ENCODE measurements at places on chromosomes 16 and 17.

GRCh38 chr17:60381958-60382357, 10.0 kb downstream of the USP32 start:
- DNase-seq = no peak

DNA sequence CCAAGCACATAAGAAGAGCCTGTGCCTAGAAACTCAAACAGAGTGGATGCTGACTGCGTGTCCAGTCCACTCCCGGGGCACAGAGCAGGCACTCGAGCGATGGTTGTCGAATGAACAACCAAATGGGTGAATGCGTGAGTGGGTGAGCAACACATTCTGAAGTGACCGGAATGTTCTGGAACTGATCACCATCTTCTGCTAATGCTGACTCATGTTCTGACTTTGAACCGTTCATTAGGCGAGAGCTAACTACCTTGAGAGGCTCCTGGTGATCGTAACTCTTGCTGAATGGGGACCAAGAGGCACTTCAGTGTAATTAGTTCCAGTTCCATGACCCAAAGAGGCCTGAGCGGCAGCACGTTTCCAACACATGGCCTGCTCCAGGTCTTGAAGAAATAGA, 37.9 kb downstream of the IRF8 start:
- no peak for DNase-seq

DNA sequence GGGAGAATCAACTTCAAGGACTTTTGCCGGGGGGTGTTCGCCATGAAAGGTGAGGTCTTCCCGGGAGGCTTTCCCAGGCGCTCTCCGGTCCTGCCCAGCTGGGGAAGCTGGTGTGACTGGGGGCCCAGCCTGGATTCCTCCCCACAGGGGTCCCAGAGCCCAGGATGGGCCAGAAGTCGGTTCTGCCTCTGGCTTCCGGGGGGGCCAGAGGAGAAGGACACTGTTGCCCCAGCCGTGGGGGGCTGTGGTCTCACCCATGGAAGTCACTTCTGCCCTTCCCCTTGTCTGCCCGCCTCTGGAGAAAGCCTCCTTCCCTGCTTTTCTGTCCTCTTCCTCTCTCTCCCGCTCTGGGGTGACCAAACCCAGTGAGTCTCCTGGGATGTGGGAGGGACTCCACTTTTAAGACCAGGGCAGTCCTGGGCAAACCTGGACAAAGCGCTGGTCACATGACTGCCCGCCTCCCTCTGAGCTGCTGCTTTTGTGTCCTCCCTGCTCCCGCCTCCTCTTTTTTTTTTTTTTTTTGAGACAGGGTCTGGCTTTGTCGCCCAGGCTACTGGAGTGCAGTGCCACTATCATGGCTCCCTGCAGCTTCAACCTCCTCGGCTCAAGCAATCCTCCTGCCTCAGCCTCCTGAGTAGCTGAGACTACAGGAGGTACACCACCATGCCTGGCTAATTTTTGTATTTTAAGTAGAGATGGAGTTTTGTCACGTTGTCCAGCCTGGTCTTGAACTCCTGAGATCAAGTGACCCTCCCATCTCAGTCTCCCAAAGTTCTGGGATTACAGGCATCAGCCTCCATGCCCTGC, 40.6 kb downstream of the RAB11FIP4 start:
- DNase-seq = no peak

- no peak for DNase-seq
Measured at GRCh38 chr17:40264458-40265185, 23.1 kb upstream of the CDC6 start.

DNA sequence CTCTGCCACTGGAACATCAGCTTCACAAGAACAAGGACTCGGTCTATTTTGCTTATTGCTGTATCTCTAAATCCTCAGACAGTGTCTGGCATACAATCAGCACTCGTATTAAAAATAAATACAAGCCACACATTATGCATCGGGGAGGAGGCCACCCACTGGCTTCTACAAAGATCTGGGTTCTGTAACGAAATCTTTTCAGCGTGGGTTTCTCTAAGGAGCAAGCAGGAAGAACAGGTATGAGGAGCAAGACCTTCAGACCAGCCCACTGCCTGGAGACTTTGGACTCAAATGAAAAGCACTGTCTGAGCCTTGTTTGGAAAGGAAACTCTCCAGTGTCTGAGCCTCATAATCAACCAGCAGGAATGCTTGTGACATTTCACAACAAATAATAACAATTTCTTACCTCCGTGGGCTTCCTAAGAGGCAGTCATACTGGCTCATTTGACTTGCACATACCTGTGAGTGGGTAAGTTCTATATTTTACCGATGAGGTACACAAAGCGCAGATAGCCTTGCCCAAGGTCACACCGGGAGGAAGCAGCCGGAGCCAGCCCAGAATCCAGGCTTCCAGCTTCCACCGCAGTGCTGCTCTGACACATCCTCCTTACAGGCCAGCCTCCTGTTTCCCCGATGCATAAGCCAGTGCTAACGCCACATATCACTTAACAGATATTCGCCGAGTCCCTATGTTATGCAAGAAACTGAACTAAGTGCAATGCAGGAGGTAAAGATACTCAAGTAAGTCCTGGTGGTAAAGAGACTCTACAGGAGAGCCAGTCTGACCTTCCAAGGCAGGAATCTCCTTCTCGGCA, 118.6 kb upstream of the TNRC6C start:
- DNase-seq = no peak

DNA sequence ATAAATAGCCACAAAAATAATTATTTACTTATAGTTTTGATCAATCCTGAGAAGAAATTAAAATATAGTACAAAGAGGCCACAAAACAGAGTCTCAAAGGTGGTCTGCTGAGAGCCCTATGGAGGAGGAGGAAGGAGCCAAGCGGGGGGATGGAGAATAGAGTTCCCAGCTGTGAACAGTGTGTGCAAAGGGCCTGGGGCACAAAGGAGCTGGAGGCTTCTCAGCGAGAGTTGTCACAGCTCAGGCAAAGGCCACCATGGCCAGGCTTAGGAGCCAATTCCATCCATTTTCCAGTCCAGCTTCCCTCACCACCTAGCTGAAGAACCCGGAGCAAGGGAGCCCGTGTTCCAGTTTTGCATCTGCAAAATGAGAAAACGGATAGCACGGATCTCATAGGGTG, 5.4 kb upstream of the ZNF423 start:
- no peak for DNase-seq

DNA sequence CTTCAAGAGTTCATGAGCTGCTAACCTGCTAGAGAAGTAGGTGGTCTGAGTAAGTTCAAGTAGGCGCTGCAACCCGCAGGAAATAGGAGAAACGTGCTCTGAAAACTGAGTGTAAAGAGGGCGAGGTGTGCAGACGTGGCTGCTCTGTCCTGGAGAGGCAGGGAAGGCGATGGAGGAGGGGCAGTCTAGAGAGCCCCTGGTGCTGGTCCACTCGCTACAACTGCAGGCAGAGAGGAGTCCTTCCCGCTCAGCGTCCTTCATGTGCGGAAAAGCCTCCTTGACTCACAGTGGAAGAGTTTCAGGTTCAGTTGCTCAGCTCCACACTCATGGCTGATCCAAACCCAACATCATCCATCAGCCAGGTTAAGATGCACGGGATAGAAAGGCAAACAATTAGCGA, 12.1 kb downstream of the ABCA3 start:
- DNase-seq = no peak

DNA sequence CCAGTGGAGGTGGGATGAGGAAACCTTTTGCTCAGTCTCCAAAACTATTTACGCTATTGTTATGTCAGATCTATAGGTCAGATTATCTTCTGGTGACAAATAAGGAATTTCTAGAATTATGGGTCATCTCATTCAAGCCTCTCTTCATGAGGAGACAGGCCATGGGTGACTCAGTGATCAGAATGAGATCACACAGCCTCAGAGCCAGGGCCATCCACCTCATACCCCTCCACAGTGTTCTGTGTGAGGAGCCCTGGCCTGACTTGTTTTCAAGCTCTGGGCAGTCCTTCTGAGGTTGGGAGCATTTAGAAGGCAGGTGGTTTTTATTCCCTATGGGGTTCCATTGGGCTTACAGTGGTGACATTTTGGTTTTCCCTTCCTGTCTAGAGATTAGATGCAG, 26.5 kb downstream of the YPEL2 start:
- no peak for DNase-seq

- DNase-seq = peak; percentile 9
Measured at GRCh38 chr16:79571065-79571902, 29.3 kb downstream of the MAF start.

GRCh38 chr16:56932721-56933619, 1.0 kb downstream of the HERPUD1 start:
- DNase-seq = peak; percentile 2

GRCh38 chr17:79985361-79985942, 50.2 kb downstream of the TBC1D16 start:
- no peak for DNase-seq

- DNase-seq = no peak
Measured at GRCh38 chr17:74567397-74567796, at the start of gene CD300H. CD300H (minus strand) TSS chr17:74567509.

DNA sequence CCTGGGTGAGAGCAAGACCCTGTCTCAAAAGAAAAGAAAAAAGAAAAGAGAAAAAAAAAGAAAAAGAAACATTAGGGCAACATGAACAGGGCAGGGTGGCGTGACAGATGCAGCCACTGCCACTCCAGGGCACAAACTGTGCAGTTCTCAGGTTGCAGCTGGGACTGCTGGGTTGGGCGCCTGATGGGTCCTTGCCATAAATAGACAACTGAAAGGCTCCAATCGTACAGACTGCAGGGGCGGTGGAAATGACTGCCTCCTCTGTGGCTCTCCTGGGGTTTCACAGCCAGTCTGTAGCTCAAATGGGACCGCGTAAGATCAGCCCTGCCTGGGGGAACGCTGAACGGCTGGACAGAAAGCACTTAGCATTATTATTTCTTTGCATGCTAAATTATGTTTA, 130.7 kb downstream of the CPPED1 start:
- no peak for DNase-seq

- DNase-seq = no peak
Measured at GRCh38 chr16:26396511-26397235, 670.1 kb upstream of the C16orf82 start.

- no peak for DNase-seq
Measured at GRCh38 chr16:81140930-81141780, 45.0 kb upstream of the GCSH start.

GRCh38 chr16:21324267-21324666, 46.2 kb upstream of the CRYM start:
- DNase-seq = no peak

- no peak for DNase-seq
Measured at GRCh38 chr17:75516619-75517296, 430 bp downstream of the TSEN54 start.
